ENCODE measurements at places on chromosomes 12 and 14.

- DNase-seq = no peak
These were observed 28.0 kb downstream of the DERA start for GRCh38 chr12:15939111-15939510.

DNA sequence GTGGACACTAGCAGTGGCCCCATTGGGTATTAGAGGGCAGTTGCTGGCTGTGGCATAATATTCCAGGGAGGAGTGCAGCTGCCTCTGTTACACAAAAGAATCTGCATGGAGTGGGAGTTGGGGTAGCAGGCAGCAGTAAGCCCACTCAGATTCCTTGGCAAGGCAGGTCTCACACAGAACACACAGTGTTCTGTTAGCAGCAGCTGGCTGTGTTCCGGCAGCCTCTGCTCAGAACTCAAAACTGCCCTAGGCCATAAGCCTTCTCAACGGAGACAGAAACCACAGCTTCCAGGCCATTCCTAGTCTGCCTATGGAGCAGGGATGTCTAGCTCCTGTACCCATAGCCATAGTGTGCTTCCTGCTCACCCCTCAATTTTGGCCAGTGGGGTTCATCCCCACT, 1085.4 kb downstream of the SLC6A15 start:
- DNase-seq = no peak

DNA sequence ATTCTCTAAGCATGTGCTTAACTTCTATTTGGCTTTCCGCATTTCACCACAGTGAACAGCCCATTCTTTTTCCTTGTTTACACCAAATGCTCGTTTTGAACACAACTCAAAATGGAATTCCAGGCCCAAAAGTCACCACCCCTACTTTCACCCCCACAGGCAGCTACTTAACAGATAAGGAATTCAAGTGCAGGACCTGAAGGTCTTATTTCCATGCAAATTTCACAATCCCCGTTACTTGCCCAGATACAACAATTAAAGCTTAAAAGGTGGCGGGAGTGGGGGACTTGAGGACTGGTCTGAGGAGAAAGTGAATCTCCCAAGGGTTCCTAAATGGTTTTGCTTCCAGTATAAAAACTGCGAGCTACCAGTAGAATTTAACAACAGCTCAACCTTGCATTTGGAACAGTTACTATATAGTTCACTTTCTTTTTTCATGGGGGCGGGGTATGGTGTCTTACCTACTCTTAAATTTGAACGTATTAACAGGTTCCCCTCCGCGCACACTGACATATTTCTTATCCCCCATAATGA, 3.7 kb downstream of the USP44 start:
- peak; percentile 71 for DNase-seq

DNA sequence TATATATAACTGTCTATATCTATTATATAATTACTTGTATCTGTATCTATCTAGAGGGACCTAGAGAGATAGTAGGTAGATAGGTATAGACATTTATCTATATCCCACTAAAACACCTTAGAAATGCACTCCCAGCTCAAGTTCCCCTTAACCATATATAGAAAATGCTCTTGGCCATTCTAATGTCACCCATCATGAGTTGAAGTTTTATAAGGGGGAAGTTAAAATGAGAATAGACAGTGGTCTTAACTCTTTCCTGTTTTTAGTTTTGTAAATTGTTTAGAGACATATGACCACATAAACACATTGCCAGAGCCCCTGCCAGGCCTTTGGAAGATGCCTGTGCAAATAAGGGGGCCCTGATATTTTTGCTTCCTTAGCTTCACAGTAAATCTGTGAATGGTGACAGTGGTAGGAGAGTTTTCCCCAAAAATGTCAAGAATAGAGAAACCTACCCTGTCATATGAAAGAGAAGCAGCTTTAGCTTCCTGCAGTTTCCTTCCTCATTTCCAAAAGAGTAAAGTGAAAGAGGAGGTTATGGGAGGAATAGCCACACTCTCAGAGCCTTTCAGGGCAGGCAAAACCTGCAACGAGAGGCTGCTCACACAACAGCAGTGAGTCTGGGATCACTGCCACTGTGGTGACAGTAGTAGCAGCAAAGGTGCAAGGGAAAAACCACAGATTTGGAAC, 45.5 kb downstream of the MGST1 start:
- DNase-seq = no peak

- no peak for DNase-seq
These were observed 257.8 kb downstream of the DPF3 start for GRCh38 chr14:72636094-72636493.

GRCh38 chr14:60926002-60926401, 54.9 kb downstream of the TRMT5 start:
- DNase-seq = no peak

GRCh38 chr12:103672401-103673119, 85.5 kb downstream of the STAB2 start:
- no peak for DNase-seq

- DNase-seq = no peak
These were observed 49.1 kb downstream of the TMX1 start for GRCh38 chr14:51289169-51289568.

DNA sequence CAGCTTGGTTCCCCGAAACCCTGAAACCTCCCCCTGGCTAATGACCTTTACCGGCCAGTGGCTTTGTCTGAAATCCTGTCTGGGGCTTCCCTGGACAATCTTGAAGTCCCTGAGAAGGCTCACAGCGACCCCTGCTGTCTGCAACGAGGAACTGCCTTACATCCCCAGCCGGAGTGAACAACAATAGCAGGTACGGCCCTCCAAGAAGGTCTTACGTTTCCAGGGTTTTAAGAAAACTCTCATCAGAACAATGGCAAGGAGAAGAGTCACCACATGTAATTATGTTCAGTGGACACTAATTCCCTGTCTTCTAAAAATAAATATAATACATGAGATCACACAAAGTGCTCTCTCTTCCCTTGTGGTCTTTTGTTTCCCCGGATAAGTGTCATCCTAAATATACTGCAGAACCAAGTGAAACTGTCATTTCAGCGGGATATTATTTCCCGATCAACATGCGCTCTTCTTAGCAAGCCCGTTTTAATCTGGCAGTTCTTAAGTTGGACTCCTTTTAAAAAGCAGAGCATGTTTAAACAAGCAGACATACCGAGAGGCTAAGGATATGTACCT, 53.3 kb downstream of the RBM19 start:
- DNase-seq = peak; percentile 47

DNA sequence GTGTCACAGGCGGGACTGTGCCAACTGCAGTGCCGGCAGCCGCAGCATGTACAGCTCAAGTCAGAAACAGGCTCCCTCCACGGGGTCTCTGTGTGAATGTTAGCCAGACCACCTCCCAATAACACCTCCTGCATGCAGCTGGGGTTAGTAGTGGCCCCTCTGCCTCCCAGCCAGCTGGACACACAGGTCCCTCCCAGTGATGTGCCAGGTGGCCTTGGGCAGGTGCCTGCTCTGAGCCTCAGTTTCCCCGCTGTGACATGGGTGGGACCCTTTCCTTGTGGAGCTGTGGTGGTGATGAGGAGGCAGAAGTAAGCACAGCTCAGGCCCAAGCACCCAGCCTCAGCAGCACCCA, 139.9 kb downstream of the ADGRD1 start:
- DNase-seq = no peak

Data from right kidney (tissue), 9 donors.